ENCODE measurements at places on chromosomes 12 and 14. TPM values are rescaled to one million over a fixed set of nuclear protein-coding genes. Genes with fewer than 3 reads are reported as not detected.

DNA sequence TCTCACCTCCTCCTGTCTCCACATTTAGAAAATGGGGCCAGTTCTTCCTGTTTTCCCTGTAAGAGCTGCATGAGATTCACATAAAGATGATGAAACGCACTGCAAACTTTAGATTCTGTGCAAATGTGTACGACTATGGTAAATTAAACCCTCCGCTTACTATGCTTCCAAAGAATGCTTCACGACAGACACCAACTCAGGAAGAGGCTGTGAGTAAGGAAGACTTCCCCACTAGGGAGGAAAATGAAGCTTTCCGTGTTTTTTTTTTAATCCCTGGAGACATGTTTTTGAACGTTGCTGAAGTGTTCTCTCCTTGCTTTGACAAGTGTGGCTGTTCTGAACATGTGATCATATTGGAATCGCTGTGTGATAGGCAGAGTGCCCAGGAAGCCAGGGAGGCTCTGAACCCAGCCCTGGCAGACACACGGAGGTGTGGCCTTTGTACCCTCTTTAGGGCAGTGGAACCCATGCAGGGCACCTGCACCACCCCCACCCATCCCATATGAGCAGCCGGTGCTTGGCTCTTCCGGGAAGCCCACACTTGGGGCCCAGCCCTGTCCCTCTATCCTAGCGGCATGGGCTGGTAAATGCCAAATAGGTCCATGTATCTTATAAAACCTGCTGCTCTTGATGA lies 7.5 kb upstream of the SYNE3 start:
- no peaks in the 10 kb centered on the region for H3K27me3 ChIP-seq
- H3K4me1 ChIP-seq, result peaks cover 7% of the 10 kb centered on the region
- no peak overlapping the region for H3K4me3 ChIP-seq
- no peaks in the 10 kb centered on the region for H3K36me3 ChIP-seq
- H3K27ac ChIP-seq, result peak overlapping the region; percentile 9
- no peak for DNase-seq

GRCh38 chr14:73381380-73382013 lies 76.8 kb downstream of the NUMB start:
- no peaks in the 10 kb centered on the region for H3K36me3 ChIP-seq
- H3K27me3 ChIP-seq, result no peaks in the 10 kb centered on the region
- no peaks in the 10 kb centered on the region for H3K4me1 ChIP-seq
- DNase-seq, result no peak
- no peak overlapping the region for H3K27ac ChIP-seq

- no peak overlapping the region for H3K4me3 ChIP-seq
- DNase-seq, result no peak
- H3K36me3 ChIP-seq, result no peaks in the 10 kb centered on the region
- H3K27ac ChIP-seq, result no peak overlapping the region
Observed at GRCh38 chr12:121364683-121365121, 12.5 kb upstream of the ANAPC5 start.

CCDC91 gene
- 42.4 TPM for total RNA-seq

C12orf60 gene
- 2.6 TPM for total RNA-seq

DNA sequence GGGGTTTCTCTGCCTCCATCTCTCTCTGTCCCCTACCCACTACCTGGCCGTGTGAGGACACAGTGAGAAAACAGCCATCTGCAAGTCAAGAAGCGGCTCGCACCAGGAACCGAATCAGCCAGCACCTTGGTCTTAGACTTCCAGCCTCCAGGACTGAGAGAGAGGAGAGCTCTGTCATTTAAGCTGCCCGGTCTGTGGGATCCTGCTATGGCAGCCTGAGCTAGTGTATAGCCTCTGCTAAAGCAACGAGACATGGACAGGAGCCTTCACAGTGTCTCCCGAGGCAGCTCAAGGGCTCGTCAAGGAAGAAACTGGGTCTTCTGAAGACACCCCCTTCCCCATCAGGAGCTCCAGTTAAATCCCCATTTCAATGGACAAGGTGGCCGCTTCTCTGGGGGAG lies 185.5 kb downstream of the PIWIL1 start:
- no peaks in the 10 kb centered on the region for H3K4me1 ChIP-seq
- no peaks in the 10 kb centered on the region for H3K36me3 ChIP-seq
- no peak for DNase-seq
- H3K4me3 ChIP-seq, result no peak overlapping the region

- no peaks in the 10 kb centered on the region for H3K36me3 ChIP-seq
- H3K27me3 ChIP-seq, result no peaks in the 10 kb centered on the region
- DNase-seq, result no peak
- no peak overlapping the region for H3K27ac ChIP-seq
Observed at GRCh38 chr14:94027566-94028449, 1.7 kb downstream of the OTUB2 start.

DNA sequence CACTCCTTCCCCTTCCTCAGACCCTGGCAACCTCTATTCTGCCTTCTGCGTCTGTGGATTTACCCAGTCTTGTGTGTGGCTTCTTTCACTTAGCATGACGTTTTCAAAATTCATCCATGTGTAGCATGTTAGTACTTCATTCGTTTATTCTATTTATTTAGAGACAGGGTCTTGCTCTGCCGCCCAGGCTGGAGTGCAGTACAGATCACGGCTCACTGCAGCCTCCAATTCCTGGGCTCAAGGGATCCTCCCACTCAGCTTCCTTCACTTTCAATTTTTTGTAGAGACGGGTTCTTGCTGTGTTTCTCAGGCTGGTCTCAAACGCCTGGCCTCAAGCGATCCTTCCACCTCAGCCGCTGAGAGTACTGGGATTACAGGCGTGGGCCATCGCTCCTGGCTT lies 37.0 kb downstream of the B4GALNT3 start:
- no peaks in the 10 kb centered on the region for H3K27me3 ChIP-seq
- H3K27ac ChIP-seq, result no peak overlapping the region
- no peak for DNase-seq
- no peaks in the 10 kb centered on the region for H3K36me3 ChIP-seq
- no peak overlapping the region for H3K4me3 ChIP-seq

GRCh38 chr12:47863467-47863866 lies 41.3 kb downstream of the VDR start:
- no peak overlapping the region for H3K27ac ChIP-seq
- no peaks in the 10 kb centered on the region for H3K36me3 ChIP-seq
- H3K4me3 ChIP-seq, result no peak overlapping the region
- no peaks in the 10 kb centered on the region for H3K4me1 ChIP-seq

DNA sequence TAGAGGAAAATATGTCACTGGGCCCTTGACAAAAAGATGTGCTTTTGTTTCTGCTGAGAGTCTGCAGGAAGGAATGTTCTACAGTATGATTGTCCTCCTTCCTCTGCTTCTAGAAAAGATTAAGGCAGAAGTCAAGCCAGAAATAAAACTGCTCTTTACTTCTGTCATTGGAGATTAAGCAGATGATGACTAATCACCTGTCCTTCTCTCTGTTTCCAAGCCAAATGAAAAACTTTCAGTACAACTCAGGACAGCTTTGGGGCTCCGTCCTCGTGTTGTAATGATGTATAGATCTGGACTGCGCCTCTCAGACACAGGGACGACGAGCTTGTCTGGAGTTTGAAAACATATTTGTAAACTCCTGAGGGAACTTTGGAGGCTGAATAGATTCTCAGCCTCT lies 159.3 kb downstream of the DYRK2 start:
- H3K27ac ChIP-seq, result no peak overlapping the region
- DNase-seq, result no peak
- no peaks in the 10 kb centered on the region for H3K36me3 ChIP-seq

Data from prostate gland (tissue), 2 donors.